ENCODE measurements at places on chromosomes 6 and 20. TPM values are rescaled to one million over a fixed set of nuclear protein-coding genes. Genes with fewer than 3 reads are reported as not detected.

GRCh38 chr6:36626636-36627035 is 32.5 kb downstream of the SRSF3 start:
- no peaks in the 10 kb centered on the region for H3K36me3 ChIP-seq
- no peak overlapping the region for H3K27ac ChIP-seq
- no peak overlapping the region for H3K4me3 ChIP-seq
- DNase-seq, result no peak
- H3K27me3 ChIP-seq, result no peaks in the 10 kb centered on the region

DNA sequence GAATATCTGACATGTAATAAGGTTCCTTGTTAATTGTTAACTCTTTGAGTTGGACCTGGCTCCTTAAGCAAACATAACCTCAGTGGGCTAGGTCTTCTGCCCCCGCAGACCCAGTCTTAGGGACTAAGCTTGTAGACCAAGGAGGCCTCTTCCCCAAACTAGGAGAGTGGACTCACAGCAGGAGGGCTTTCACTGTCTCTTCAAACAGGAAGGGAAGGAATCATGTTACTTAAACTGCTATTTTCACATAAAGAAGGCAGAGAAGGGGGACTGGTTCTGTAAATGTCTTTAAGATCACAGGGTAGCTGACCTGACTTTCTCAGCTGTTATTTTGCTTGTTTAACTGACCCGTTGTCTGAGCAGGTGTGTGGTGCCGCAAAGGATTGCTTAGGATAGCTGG is 34.9 kb upstream of the PRDM1 start:
- no peaks in the 10 kb centered on the region for H3K27me3 ChIP-seq
- H3K4me3 ChIP-seq, result no peak overlapping the region
- no peak for DNase-seq
- no peaks in the 10 kb centered on the region for H3K4me1 ChIP-seq

Gene CDH22
- total RNA-seq, result not detected

DNA sequence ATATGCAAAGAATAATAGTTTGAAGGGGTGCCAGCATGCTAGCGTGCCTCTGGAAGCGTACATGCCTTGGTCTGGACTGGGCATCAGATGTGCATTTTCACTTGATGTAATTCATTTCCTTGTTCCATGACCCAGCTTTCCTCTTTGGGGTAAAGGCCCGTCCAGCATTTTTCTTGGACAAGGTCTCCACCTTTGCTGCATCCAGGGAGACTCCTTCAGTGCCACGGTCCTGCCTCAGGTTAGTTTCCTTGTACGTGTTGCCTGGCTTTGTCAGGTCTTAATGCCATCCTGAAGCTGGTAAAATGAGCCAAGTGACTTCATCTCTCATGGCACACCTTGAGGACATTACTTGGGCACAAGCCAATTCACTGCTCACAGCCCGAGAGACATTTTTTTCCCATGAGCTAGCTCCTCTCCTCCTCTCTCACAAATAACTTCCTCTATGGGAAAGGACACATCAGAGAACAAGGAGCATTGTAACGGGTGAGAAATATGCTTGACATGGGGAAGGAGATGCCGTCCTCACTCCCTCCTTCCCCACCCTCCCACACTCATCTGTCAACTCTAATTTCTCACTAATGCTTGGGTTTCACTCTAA is 23.9 kb downstream of the EDN1 start:
- H3K4me3 ChIP-seq, result no peak overlapping the region
- DNase-seq, result peak; percentile 49
- no peak overlapping the region for H3K27ac ChIP-seq
- H3K4me1 ChIP-seq, result peaks cover 31% of the 10 kb centered on the region

DNA sequence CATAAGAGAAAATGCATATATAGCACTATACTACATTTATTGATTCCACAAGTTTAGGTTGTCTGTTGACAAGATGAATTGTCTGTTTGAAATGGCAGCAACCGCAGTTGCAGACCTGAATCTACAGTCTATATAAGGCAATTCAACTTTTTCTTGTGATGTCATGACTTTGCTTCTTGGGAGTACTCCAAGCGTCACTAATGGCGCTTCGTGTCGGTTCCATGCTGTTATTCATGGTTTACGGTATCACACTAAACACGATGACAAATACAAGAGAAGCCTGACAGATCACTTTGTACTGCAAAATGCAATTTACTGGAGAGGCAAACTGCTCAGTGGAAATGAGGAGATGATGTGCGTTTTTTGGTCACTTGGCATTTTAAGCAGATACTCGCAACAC is 280.3 kb upstream of the TCF21 start:
- DNase-seq, result no peak
- H3K4me1 ChIP-seq, result peaks cover 35% of the 10 kb centered on the region
- H3K27me3 ChIP-seq, result no peaks in the 10 kb centered on the region

Gene ADGRG6
- 4.5 TPM for total RNA-seq

- no peak overlapping the region for H3K4me3 ChIP-seq
- no peaks in the 10 kb centered on the region for H3K27me3 ChIP-seq
- H3K27ac ChIP-seq, result 0 out of 2 replicates have a peak overlapping the region, but pooled peaks have one; percentile 83
- peaks cover 51% of the 10 kb centered on the region for H3K4me1 ChIP-seq
These were observed 142.0 kb upstream of the ZNF217 start for GRCh38 chr20:53735536-53736050.

All from SJSA1 (cell line).